ENCODE measurements at places on chromosomes 4 and X. TPM values are rescaled to one million over a fixed set of nuclear protein-coding genes. Genes with fewer than 3 reads are reported as not detected.

TSPAN6 gene
- 17.2 TPM for total RNA-seq

GRIA2 gene
- 3.0 TPM for total RNA-seq

HTN3 gene
- not detected for total RNA-seq

SMIM10 gene
- 11.7 TPM for total RNA-seq

GRCh38 chr4:142883040-142883832 lies 37.1 kb upstream of the INPP4B start:
- DNase-seq: no peak

- DNase-seq: no peak
These were observed 24.7 kb upstream of the SOD3 start for GRCh38 chr4:24770667-24771066.

- DNase-seq: no peak
These were observed 54.6 kb upstream of the MMAA start for GRCh38 chr4:145564540-145564939.

GRCh38 chr4:3115637-3116270 lies 41.3 kb downstream of the HTT start:
- DNase-seq: no peak

- DNase-seq: no peak
These were observed 1157.3 kb downstream of the PCDH7 start for GRCh38 chr4:31877429-31877828.

DNA sequence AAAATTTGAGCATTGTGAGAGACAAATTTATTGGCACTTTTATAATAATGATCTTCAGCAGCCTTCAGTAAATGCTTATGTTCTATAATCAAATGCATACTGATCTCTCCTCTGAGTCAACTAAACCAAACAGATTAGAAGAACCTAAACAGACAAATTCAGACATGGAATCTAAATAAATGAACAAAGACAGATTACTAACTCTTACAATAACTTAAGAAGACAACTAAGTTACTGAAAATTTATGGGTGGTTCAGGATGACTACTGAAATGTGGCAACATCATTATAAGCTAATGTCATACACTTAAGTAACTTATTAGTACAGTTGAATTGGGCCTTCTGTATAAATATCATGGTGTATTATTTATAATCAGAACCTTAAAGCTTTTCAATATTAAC lies 127.3 kb downstream of the NEK1 start:
- DNase-seq: no peak

- no peak for DNase-seq
These were observed 1492.2 kb upstream of the TENM3 start for GRCh38 chr4:180751009-180751408.
